NCI-H1417 (cell line): ENCODE measurements at places on chromosomes 5 and 9.
A peak's percentile ranks its signal among the peaks of the same experiment; 100 is the strongest.

GRCh38 chr9:71721855-71722254, 46.5 kb downstream of the CEMIP2 start:
- DNase-seq, result no peak

DNA sequence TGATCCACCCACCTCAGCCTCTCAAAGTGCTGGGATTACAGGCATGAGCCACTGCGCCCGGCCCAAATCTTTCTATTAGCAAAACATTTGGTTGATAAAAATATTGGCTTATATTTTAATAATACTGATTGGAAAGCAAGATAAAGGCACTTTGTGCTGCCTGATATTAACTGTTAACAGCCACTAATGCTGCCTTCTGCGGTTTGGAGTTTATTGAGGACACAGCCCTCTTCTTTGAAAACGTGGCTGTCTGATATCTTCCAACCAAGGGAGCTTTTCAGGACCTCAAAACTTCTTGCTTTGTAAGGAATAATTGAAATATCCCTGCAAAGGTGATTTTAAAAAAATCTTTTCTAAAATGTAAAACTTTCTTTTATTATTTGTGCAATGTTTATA, 94.0 kb downstream of the IQGAP2 start:
- no peak for DNase-seq

DNA sequence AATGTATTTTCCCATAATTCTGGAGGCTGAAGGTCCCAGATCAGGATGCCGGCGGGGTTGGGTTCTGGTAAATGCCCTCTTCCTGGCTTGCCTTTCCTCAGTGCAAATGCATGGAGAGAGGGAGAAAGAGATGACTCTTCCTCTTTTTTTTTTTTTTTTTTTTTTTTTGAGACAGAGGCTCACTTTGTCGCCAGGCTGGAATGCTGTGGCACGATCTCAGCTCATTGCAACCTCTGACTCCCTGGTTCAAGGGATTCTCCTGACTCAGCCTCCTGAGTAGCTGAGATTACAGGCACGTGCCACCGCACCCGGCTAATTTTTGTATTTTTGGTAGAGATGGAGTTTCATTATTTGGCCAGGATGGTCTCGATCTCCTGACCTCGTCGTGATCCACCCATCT, 300.0 kb upstream of the TAS2R1 start:
- no peak for DNase-seq

GRCh38 chr5:114325541-114325940, 36.3 kb upstream of the KCNN2 start:
- no peak for DNase-seq

GRCh38 chr9:80946496-80947170, 742.7 kb downstream of the TLE1 start:
- peak; percentile 31 for DNase-seq

DNA sequence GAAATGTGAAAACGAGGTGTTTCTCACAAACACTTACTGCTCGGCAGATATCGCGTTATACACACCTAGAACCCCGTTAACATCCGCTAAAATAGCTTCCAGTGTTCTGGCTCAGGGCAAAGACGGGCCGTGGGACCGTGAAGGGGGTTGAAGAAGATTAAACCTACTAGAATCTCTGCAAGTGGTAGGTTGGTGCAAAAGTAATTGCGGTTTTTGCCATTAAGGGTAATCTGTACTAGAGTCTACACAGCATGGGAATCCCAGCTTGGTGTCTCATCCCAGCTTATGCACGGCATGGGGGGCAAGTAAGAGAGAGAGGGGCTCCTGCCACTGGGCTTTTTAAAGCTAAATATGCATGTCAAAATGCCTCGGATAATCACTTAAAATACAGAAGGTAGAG, 43.9 kb downstream of the HRH2 start:
- no peak for DNase-seq

GRCh38 chr9:134373269-134373668, 47.0 kb downstream of the RXRA start:
- no peak for DNase-seq

DNA sequence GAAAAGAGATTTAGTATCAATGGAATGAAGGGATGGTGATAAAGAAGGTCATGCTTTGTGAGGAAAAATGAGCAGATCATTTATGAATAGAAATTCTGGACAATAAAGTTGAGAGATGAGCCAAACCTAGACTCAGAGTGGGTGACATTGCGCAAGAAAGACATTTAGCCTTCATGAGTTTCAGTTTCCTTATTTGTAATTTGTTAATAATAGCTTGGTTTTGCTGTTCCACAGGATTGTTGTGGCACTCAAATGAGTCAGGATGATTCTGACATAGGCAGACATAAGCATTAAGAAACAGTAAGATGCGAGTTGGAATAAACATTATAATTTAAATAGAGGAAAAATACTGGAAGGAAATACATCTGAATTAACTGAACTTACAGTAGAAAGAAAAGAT, 34.8 kb downstream of the ITGA2 start:
- DNase-seq, result no peak

DNA sequence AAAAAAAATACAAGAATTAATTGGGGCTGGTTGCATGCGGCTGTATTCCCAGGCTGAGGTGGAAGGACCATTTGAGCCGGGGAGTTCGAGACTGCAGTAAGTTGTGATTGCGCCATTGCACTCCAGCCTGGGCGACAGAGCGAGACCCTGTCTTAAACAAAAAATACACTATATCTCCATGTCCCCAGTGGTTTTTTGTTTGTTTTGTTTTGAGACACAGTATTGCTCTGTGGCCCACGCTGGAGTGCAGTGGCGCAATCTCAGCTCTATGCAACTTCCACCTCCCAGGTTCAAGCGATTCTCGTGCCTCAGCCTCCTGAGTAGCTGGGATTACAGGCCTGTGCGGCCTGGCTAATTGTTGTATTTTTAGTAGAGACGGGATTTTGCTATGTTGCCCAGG, 1.2 kb downstream of the COQ4 start:
- DNase-seq, result no peak

GRCh38 chr9:134408389-134408788, 82.1 kb downstream of the RXRA start:
- no peak for DNase-seq

GRCh38 chr9:106890608-106891007, 27.6 kb downstream of the ZNF462 start:
- no peak for DNase-seq

DNA sequence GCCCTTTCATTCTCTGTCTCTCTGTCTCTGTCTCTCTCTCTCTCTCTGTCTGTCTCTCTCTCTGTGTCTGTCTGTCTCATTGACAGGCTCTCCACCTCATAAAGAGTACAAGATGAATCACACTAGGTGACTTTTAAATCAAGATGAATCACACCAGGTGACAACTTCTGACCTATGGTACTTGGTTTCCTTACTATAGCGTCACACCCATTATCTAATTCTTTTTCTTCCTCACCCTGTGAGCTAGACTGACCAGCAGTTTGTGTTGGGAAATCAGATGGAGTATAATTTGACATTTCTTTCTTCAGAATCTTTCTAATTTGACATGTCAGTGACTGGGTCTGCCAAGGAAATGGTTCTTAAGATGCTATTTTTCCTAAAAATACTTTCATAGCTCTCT, 232.9 kb downstream of the ARRDC3 start:
- DNase-seq, result no peak

DNA sequence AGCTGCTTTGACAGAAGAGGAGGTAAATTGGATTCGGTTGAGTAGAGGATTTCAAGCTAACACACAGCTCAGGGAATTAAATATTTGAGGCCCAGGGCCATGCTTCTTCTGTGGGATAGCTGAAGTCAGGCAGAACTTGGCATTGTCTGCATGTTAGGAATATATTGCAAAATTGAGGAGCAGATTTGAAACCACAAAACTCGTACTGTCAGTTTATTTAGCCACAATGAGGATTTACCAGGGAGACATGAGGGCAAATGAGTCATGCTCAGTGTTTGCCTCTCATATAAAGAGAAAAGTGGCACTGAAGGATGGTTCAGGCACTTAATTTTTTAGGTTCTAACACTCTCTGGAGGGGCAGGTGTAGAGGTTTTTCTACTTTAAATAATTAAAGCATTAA, 83.0 kb upstream of the PRLR start:
- DNase-seq, result no peak

GRCh38 chr9:136650648-136651047, 12.1 kb upstream of the EGFL7 start:
- no peak for DNase-seq

- no peak for DNase-seq
Observed at GRCh38 chr5:36641431-36641830, 35.0 kb downstream of the SLC1A3 start.

GRCh38 chr9:107878462-107878861, 388.9 kb upstream of the KLF4 start:
- no peak for DNase-seq

DNA sequence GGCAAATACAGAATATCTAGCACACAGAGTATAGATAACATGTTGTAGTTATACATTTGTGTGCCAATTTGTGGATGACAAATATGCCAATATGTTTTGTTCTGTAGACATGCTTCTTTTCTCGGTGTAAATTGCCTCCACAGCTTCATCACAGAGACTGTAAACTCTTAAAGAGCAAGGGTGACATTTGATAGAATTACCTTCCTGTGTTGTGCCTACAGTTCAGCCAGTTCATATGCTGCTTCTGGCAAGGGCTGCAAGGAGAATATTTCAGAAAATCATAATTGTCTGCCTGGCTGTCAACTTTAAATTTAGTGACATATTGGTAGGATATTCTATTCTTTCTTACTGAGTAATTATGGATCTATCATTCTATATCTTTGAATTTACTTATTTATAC, 155.1 kb downstream of the MAT2B start:
- no peak for DNase-seq

GRCh38 chr5:35815089-35815936, 41.4 kb upstream of the IL7R start:
- peak; percentile 70 for DNase-seq

DNA sequence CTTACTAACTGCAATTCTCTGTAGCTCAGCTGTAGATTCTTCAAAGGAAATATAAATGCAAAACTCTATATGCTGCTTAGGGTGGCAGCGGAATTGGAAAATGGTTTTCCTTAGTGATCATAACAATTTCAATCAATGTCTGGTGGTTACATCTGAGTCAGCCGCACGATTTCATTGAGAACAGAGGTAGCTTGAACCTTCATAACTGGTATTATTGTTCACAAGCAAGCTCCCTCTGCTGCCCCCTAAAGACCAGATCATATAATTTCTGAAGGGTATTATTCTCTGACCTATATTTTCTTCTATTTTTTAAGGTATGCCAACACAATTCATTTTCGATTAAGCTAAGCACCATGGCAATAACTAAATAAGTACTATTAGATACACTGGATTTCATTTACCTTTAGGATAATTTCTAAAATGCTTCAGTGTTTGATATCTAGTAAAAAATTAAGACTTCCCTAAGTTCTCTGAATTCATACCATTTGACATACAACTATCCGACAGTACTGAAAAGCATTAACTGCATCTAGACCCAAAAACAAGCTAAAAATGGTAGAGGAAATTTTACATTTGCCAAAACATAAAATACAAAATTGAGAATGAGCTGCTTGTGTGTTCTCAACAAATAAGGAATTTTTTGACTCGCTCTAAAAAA, 181.1 kb upstream of the SPEF2 start:
- peak; percentile 83 for DNase-seq

DNA sequence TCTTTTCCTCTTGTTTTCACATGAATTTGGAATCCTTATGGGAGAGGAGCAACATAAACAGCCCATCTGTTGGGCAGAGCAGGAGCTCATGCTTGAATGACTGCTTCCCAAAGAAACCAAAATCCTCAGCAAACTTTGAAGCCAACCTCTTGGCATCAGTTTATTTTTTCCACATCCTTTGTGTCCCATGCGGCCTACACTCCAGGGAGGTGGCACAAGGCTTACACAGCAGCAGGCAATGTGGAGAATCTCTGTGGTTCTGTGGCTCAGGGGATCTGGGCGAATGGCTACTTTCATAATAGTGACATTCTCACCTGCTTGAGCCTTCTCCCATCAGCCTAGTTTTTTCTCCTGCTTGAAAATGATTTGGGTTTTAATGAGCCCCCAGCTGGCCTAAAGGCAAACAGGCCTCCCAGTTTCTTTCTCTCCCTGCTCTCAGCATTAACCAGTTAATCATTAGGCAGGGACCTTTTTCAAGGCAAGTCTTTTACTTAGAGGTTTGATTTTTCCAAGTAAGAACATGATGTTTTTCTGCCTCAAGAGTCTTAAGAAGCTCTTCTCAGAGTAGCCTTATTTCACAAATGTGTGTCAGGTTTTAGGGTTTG, 370.3 kb downstream of the ARHGEF28 start:
- DNase-seq, result peak; percentile 3

- DNase-seq, result no peak
Observed at GRCh38 chr9:77556396-77556795, 91.7 kb downstream of the GNA14 start.

- DNase-seq, result no peak
Observed at GRCh38 chr9:108109927-108110690, 620.5 kb upstream of the KLF4 start.

DNA sequence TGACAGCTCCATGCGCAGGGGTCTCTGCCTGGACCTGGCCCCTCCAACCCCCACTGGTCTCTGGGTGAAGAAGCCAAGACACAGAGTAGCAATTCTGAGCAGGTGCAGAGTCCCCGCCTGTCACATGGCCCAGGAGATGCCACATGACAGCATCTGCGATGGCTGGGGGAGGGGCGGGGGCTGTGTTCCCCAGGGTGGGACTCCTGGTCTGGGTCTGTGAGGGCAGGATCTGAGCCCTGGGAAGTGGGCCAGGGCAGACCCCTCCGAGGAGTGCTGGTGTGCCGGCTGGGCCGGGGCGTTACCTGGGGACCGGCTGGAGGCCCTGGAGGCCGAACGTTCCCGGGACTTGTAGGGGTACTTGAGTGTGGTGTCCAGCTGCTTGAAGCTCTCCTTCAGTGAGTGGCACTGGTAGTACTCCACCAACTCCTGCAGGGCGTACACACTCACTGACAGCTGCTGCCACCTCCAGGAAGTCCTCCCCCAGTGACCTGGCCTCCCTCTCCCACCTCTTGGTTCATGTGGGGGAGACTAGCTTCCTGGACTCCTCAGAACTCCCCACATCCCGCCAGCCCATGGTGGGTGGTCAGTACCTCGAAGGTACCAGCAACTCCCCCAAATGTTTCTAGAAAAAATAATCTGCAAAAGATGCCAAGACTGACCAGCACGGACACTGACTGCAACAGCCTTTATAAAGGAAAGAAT, 32.1 kb upstream of the SARDH start:
- no peak for DNase-seq

- DNase-seq, result no peak
Observed at GRCh38 chr9:120870206-120870605, 6.8 kb downstream of the PHF19 start.

GRCh38 chr5:116524966-116525365, 49.7 kb downstream of the SEMA6A start:
- peak; percentile 6 for DNase-seq

DNA sequence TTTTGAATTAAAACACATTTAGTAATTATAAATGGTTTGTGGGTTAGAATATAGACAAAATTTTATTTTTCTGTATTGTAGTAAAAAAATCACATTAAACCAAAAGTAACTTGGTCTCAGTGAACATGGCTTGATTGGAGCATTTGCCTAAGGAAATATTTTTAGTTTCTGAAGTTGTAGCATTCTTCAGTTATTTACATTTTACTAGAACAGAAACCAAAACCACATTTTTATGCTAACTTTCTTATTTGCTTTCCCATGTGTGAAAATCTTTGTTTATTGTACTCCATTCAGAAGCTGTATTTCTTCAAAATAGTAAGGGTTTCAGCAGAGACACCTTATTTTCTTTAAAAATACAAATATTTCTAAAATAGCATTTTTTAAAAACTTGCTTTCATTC, 129.9 kb downstream of the SGCD start:
- no peak for DNase-seq
